ENCODE measurements at places on chromosomes 1 and 21.

GRCh38 chr1:30966690-30967369 lies 58.3 kb upstream of the SDC3 start:
- DNase-seq: no peak

GRCh38 chr1:3551711-3552110 lies 59.6 kb downstream of the MEGF6 start:
- DNase-seq: no peak

- DNase-seq: no peak
These were observed 26.4 kb upstream of the FOXE3 start for GRCh38 chr1:47389731-47390130.

DNA sequence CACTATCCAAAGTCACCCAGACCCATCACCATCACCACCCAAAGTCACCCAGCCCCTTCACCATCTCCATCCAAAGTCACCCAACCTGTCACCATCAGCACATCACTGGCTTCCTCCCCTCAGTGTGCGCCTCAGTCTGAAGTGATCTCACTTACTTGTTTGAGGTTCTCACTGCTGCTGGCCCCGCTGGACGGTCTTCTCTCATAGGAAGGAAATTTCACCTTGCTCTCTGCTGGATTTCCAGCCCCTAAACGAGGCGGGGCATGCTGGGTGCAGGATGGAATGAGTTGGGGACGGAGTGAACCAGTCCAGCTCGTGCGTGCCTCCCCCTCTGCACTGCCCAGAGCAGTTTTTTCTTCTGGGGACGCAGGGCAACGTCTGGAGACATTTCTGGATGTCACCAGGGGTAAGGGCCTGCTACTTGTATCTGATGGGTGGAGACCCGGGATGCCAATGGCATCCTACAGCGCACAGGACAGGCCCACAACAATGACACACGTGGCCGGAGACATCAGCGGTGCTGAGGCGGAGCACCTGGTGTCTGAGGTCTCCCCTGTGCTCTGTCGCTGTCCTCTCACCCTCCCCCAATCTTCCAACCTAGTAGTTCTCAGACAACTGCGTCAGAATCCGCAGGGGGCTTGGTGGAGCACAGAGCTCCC lies 38.6 kb downstream of the PDE9A start:
- no peak for DNase-seq

GRCh38 chr1:3773572-3774275 lies 1.2 kb downstream of the SMIM1 start:
- DNase-seq: no peak

DNA sequence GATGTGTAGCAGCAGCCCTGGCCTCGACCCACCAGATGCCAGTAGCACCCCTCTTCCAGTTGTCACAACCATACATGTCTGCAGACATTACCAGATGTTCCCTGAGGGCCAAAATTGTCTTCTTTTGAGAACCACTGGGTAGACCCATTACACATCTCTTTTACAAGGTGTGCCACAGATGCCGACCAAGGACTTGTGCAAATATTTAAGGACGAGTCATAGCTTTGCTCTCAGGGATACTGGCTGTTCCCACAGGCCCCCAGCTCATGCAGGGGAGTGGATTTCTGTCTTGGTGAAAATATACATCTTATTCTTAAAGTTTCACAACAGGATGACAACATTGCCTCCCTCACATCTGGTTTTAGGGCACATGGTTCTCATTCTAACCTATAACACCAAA lies 59.4 kb upstream of the ZBTB18 start:
- DNase-seq: no peak

GRCh38 chr1:54305906-54306514 lies 100.2 kb downstream of the SSBP3 start:
- DNase-seq: no peak

All from HuH-7.5 (cell line).